Upper lobe of left lung (tissue), 6 donors: ENCODE measurements at places on chromosomes 4 and X.

GRCh38 chr4:92362028-92362427, 58.3 kb downstream of the GRID2 start:
- no peak for DNase-seq

- no peak for DNase-seq
Measured at GRCh38 chr4:131370846-131371245, 1778.2 kb upstream of the PCDH10 start.

DNA sequence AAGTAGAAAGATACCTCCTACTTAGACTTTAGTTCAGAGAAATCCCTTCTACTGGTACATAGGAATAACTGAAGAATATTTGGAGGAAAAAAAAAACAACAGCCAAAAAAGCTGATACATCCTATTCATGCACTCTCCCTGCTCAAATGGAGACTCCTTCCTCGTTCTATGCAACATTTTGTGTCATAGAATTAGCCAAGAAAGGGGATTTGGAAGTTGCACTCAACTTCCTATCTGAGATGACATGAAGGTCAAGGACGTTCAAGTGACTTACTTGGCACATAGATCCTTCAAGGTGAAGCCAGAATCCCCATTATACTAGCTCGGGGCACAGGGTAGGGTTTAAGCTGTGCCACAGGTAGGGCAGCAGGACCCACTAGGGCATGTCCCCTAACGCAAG, 56.2 kb upstream of the S100G start:
- no peak for DNase-seq

GRCh38 chr4:21753084-21753760, 195.3 kb downstream of the KCNIP4 start:
- DNase-seq, result no peak

- DNase-seq, result no peak
Measured at GRCh38 chr4:28558895-28559294, 1698.3 kb downstream of the STIM2 start.

- DNase-seq, result no peak
Measured at GRCh38 chr4:89308161-89308500, 531 bp upstream of the GPRIN3 start.

DNA sequence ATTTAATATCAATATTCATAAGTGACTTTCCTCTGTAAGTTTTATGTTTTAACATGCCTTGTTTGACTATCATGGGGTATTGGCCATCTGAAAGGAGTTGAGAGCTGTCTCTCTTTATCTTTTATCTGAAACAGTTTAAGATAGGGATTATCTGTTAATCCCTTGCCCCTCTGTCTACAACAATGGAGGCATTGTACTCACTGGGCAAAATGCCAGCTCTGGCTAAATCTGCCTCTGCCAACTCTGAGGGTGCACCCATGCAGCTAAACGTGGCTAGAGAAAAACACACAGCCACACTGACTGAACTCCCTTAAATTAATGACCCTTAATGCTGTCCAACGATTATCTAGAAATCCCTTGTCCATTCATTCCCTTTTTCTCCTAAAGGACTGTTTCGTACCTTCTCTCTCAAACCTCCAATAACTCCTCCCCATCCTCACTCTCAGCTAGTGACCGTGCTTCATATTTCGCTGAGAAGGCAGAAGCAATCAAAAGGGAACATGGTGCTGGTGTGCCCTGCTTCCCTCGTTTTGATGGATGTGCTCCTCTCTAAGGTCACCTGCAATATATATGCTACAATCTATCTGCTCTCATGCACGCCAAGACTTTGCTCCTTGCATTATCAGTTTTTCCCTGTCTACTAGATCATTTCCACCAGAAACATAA, 10.3 kb downstream of the PHKA2 start:
- DNase-seq, result no peak

- DNase-seq, result no peak
Measured at GRCh38 chrX:104428231-104428630, 137.8 kb upstream of the IL1RAPL2 start.

DNA sequence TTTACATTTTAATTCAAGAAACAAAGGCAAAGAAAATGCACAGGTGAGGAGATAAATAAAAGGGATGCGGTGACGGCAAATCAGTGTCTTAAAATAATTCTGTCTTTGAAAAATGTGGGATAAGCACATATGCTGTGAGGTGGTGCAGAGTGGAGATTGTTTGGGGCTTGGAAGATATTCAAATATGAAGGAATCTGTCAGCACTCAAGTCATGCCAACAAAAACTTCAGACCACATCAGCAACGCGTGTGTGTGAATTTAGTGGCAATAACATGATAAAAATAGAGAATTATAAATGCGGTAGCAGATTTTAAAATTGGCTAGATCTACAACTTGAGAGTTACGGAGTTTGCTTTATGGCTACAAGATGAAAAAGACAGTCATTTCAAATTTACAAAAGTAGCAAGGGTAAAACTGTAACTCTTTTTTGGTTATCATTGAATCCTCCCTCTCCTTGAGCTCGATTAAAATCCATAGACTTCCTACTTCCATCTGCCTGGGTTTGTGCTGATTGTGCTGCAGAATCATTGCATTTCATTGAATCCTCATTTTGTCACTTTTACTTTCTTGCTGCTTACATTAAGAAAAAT, 71.5 kb upstream of the VCX2 start:
- no peak for DNase-seq

DNA sequence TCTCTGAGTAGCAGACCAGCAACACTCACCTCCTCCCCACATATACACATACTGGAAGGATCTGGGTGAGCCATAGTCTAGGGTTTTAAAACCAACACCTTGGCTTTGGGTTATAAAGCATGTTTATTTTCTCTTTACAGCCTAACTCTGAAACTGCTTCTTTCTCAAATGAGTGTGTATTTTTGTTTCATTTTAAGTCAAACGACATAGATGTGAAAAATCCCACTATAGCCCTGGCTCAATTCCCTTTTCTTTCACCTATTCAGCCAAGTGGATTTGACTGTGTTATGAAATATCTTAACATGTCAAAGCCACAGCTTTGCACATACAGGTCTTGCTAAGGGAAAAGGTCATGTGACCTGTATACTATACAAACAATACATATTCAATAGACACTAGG, 13.8 kb downstream of the NEXMIF start:
- no peak for DNase-seq

GRCh38 chr4:6938647-6939271, 29.1 kb downstream of the TBC1D14 start:
- peak; percentile 61 for DNase-seq

GRCh38 chr4:53068755-53069330, 206.7 kb downstream of the RASL11B start:
- no peak for DNase-seq

GRCh38 chr4:140717313-140717712, 38.9 kb downstream of the TBC1D9 start:
- no peak for DNase-seq

DNA sequence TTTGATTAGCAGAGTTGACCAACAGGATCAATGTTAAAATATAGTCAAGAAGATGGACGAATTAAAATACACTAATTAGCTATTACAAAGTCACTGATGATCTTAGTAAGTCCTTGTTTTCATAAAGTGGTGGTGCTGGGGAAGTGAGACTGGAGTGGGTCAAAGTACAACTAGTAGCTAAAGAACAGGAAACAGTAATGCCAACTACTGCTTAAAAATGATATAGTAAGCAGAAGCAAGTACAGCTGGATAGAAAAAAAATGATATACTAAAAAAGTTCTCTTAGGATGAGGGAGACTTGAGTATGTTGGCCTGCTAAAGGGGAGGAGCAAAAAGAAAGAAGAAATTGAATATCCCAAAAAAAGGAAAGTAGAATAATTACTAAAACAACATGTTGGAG, 580.8 kb upstream of the FTHL17 start:
- no peak for DNase-seq

DNA sequence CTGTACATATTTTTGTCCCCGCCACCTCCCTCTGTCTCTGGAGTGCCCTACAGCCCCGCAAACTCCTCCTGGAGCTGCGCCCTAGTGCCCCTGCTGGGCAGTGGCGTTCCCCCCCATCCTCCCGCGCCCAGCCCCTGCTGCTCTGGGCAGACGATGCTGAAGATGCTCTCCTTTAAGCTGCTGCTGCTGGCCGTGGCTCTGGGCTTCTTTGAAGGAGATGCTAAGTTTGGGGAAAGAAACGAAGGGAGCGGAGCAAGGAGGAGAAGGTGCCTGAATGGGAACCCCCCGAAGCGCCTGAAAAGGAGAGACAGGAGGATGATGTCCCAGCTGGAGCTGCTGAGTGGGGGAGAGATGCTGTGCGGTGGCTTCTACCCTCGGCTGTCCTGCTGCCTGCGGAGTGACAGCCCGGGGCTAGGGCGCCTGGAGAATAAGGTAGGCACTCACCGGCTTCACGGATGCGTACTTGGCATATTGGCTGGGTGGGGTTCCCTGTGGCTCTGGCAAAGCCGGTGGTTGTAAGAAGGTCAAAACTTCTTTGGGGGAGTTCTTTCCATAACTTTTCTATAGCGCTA, 653 bp downstream of the HHIP start:
- DNase-seq, result no peak

DNA sequence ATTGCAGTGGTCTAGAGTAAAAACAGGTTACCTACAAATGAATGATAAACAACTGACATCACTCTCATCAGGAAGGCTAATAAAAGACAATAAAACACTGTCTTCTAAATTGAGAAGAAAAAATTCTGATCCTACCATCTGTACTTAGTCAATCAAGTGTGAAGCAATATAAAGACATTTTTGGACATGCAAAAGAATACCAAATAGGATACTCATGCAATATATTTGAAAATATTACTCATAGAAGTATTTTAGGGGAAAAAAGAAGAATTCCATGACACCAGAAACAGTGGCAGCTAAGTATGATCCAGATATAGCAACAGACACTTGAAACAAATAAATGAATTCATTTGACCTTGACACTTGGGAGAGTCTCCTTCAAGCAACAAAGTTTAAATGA, 63.8 kb upstream of the FAM120C start:
- DNase-seq, result no peak

DNA sequence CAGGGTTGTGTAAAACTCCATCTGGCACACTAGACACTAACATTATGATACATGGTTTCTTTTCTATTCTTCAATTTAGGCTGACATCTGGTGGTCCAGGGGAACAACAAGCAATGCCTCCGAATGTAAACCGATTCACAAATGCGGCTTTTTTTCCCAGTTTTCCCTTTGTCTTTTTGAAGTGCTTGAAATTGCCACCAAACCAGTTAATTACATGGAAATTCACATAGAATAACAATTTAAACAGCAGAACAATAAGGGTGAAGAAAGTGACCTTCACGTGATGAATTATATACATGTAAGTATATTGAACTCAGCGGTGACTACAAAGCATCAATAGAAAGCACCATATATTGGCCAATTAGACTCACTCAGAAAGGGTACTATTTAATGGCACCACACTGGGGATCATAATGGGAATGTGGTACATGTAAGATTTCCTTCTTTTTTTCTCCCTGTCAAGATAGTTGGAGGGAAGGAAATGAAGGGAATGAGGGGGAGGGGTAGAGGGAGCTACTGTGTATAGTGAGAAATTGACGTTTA, 103.9 kb downstream of the MMRN1 start:
- DNase-seq, result no peak

DNA sequence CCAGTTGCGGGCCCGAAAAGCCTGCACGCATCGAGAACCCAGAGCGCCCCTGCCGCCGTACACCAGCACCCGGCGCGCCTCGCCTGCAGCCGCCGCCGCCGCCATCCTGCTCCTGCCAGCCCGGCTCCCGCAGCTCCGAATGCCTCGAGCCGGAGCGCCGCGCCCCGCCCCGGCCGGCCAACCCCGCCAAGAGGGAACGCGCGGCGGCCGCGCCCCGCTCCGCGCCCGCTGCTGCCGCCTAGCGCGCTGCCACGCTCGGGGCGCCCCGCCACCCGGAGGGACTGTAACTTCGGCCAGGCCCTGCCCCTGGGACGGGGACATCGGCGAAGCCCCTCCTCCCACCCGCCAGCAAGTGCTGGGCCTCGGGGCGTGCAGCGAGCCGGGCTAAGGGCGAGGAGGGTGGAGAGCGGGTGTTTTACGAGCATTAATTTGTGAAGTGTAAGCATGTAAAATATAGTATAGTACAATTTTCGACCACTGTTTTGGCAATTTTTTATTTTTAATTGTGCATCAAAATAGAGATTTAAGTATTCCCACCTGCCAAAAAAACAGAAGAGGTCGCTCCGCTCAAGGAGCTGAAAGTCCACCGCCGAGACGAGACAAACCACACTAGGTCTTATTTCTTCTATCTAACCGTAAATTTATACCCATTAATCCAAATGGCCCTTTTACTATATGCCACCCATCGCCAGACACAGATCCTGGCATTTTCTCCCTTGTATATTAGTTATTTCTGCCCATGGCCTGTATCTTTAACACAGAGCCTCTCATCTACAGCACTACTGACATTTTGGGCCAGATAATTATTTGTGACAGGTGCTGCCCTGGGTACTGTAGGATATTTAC, at the start of gene QDPR:
Gene QDPR (minus strand): TSS at position 141 of the 846 bp plus-strand sequence. CDS start 36 bp downstream, at position 105.
- DNase-seq, result peak; percentile 88

DNA sequence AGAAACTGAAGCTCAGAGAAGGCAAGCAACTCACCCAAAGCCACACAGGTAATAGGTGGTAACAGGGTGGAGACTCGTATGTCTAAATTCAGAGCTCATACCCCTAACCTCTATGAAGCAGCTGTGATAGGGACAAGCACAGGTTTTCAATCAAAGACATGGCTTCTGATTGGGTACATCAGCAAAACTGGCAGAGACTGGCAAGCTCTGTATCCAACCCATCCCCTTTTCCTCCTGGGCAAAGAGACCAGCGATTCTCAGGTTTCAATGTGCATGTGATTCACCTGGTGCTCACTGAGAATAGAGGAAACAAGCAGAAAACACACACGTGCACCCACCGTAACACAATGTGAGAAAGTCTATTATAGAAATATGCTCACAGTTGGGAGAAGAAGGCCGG, 153.0 kb downstream of the SMIM20 start:
- DNase-seq, result no peak

- no peak for DNase-seq
Measured at GRCh38 chr4:4901877-4902276, 42.4 kb downstream of the MSX1 start.
